ENCODE measurements at places on chromosomes 3 and 15.

GRCh38 chr3:44238889-44239288, 2.8 kb upstream of the TOPAZ1 start:
- no peak for DNase-seq

DNA sequence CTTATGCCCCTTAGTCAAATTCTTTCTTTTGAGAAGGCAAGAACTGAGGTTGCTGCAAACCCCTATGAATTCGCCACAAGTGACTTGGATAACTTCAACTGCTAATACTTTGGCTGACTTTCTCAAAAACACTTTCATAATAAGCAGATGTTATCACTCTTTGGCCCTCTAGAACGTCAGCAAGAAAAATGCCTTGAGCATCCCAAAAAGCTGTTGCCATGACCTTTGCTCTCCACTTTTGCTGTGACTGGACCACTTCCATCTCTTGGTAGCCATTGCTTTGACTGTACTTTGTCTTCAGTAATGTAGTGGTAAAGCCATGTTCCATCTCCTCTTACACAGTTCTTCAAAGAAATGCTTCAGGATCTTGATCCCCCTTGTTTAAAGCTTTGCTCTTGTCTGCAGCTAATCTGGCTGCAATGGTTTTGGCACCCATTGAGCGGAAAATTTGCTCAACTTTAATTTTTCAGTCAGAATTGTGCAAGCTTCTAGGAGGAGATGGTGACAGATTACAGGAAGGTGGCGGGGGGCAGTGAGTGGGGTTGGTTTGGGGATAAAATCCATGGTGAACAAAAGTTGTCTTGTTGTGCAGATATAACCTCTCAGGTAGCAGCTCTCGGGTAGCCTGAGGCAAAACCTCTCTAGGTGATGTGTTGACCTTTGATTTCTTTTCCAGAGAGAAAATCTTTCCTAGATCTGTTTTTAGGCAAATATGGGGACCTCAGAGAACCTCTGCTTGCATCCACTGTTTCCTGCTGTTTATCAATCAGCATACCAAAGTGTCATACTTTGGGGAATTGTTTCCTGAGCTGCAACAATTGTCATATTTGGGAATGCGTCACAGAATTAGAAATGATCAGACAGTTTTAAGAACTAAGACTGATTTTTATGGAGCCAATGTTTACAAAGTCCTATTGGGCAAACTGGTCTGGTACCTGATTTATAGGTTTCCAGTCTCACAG, 83.6 kb downstream of the CCR1 start:
- DNase-seq, result no peak

- no peak for DNase-seq
Observed at GRCh38 chr3:127012091-127012490, 29.2 kb downstream of the PLXNA1 start.

GRCh38 chr3:54349231-54349652, 226.9 kb downstream of the CACNA2D3 start:
- no peak for DNase-seq

- DNase-seq, result no peak
Observed at GRCh38 chr3:125028657-125029056, 27.1 kb downstream of the HEG1 start.

- no peak for DNase-seq
Observed at GRCh38 chr3:143418391-143418790, 298.8 kb downstream of the CHST2 start.

DNA sequence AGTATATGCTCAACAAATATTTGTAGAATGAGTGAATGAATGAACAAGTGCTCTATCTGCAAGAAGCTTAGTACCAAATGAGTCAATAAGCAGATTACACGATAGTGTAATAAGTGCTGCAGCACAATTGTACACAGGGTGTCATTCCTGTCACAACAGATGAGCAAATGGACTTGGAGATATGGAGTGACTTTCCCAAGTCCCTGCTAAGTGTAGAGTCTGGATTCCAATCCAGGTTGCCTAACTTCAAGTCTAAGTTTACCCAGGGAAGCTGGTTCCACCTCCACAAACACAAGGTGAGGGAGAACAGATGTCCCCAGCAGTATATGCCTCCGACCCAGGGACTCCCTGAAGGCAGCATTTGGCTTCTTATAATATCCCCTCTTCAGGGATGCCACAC, 77.7 kb upstream of the RAD18 start:
- no peak for DNase-seq

- no peak for DNase-seq
Observed at GRCh38 chr15:100732211-100733055, 130.0 kb downstream of the ASB7 start.

DNA sequence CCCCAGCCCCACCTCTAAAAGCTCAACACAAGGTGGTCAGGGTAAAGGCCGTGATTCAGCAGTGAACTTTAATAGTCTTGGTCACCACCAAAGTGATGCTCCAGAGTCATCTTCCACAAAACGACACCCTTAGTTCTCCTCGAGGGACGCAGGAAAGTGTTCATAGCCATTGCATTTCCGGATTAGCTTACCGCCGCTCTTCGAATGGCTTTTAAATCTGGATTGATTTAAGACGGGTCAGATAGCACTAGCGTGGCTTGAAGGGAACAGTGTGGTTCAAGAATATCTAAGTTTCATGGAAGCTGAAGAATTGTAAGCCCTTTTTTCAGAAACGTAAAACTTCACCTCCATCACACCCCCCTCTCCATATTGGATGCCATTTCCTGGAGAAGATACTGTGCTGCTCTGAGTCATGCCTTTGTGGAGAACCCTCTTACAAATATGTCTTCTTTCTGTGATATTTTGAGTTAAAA, 829 bp downstream of the RNF7 start:
- DNase-seq, result no peak

DNA sequence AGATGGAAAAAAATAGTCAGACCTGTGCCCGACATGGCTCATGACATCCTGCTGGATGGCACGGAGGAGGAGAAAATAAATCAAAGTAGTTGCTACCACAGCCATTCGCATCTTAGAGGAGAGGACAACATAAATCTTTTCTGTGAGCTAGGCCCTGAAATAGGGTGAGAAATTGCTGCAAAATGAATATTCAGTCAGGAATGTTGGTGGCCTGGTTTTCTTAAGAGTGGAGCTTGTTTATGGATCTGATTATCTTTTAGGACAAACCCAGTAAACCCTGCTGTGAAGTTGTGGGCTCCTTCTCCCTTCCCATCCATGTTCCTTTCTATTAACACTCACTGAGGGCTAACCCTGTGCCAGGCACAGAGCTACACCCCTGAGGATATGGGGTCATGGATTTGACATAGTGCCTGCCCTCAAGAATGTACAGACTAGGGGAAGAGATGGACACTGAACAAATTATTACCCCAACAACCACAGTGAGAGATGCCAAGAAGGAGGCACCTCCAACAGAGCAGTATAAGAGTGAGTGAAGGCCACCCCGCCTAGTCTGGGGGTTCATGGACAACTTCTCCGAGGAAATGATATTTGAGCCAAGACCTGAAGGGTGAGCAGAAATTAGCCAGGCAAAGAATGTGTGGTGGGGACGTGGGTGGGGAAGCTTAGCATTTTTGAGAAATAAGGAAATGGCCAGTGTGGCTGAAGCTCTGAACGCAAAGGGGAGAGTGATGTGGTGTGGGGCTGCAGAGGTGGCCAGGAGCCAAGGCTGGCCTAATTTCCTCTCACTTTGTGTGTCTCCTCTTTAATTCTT, 68.9 kb upstream of the ARL8B start:
- DNase-seq, result no peak

DNA sequence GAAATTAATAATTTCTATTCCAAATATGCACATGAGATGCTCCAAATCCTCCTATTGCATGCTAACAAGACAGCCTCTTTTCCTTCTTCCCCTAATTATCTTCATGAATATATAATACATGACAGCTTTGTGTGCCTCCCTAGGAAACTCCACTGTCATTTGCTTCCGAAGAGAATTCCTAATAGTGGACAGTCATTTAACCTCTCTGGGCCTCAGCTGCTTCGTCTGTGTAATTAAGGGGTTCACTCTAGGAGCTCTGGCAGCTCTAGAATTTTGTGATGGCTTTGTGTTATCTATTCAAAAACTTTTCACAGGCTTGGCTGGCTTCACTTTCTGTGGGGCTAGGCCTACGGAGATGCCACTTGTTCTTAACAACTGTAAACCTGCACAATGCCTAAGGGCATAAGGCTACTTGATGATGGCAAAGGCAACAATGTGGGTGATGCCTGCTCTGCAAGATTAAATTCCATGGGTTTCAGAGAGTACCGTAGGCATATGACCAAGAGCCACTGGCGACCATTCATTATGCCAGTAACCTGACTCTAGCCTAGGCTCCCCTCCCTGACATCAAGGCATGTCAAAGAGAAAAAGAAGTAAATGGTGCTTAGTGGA, 333.8 kb upstream of the UMPS start:
- no peak for DNase-seq
